ENCODE measurements at places on chromosomes 5 and 9. TPM values are rescaled to one million over a fixed set of nuclear protein-coding genes. Genes with fewer than 3 reads are reported as not detected.
A peak's percentile ranks its signal among the peaks of the same experiment; 100 is the strongest.

DNA sequence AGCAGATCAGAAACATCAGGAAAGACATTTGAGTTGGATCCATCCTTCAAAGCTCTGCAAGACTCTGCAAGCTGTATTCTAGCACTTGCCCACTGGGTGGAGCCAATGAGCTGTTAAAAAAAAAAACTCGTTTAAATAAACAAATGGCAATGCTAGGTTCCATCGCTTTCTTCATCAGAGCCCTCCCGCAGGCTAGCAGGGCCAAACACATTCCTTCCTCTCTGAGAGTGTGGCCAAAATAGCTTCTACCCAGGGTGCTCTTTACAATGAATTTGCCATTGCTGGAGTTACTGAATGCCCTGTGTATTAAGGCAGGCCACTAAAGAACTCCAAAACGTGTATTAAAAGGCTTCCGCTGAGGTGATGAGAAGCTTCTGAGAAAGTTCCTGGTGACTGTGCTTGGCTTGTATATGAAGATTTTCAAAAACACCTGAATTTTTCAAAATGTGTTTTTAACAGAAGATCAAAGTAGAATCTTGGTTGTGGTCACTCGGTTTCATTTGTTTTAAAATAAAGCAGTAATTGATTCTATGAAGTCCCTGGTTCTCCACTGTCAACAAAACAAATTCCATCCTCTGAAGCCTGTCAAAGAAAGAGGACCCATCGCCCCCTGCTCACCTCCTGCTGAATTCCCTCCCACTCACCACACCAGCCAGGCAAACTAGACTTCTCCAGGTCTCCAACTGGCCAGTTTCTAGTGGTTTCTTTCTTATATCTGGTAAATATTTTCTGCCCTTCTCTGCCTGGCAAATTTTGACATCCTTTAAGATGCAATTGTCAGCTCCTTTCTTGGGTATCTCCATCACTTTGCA lies 36.5 kb upstream of the EQTN start:
- peak; percentile 76 for DNase-seq

CYLC2 gene
- polyA plus RNA-seq, result not detected

GRCh38 chr5:150723845-150724244 lies 23.0 kb upstream of the RBM22 start:
- no peak for DNase-seq

ZNF879 gene
- 1.4 TPM for polyA plus RNA-seq

ANKRD31 gene
- polyA plus RNA-seq, result 0.05 TPM

INSL4 gene
- not detected for polyA plus RNA-seq

GRCh38 chr5:63127054-63127453 lies 548.4 kb downstream of the LRRC70 start:
- no peak for DNase-seq

SPINK13 gene
- polyA plus RNA-seq, result not detected

PIK3R1 gene
- 25.5 TPM for polyA plus RNA-seq

DNA sequence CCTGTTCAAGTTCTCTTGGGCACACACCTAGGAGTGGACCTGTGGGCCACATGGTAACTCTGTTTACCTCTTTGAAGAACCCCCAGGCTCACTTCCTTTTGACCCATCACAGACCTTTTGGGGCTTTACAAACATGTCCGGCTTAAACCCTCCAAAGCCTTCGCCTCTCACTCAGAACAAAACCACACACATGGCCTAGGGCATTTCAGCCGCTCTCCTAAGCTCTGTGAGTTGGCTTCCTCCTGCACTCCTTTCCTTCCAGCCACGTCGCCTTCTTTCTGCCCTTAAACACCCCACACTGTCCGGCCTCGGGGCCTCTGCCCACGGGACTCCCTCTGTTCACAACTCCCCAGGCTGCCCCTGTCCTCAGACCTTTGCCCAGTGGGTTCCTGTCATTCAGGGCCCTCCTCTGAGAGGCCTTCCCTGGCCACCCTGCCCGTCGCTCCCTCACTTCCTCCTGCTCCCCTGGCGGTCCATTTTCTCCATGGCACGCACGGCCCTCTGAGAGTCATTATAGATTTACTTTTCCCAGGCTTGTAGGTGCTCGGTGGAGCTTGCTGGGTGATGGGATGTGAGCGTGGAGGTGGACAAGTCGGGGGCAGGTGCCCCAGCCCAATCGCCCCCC lies 1.9 kb downstream of the DOK3 start:
- DNase-seq, result peak; percentile 70

DNA sequence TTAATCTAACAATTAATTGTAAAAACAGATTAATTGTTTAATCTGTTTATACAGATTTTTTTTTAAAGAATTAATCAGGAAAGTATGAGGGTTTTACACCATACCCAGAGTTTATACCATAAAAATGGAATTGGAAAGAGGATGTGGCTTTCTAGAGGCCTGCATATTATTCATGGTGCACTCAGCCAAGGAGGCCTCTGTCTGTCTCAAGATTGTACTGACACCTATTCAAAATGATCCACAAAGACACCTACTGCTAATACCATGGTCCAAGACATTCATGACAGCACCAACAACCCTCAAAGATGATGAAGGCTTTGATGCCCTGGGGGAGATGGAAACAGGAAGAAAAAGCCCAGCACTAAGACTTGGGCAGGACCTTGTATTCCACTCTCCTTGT lies 58.1 kb upstream of the MAST4 start:
- DNase-seq, result no peak

- peak; percentile 55 for DNase-seq
Measured at GRCh38 chr5:1536322-1536845, 12.6 kb upstream of the LPCAT1 start.

ADGRD2 gene
- polyA plus RNA-seq, result not detected

GRCh38 chr9:137956039-137956438 lies 78.5 kb downstream of the CACNA1B start:
- no peak for DNase-seq

DNA sequence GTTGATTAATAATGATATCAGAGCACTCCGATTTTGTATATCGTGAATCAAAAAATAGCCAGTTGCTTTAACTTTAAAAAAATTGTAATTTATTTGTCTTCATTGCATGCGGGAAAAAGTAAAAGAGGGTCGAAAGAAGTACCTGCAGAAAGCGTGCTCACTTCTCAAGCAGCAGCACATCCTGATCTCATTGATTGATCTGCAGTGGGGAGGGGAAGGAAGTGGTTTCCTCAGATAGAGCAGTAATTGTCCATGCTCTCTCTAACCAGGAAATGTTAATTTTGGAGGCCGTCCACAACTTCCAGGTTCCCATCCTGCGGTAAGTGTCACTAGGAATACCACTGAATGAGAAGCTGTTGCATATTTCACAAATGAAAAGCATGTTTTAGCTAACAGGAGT lies 63.2 kb downstream of the SYK start:
- no peak for DNase-seq

CNTFR gene
- not detected for polyA plus RNA-seq

- DNase-seq, result no peak
Measured at GRCh38 chr5:76225336-76225735, 142.2 kb downstream of the SV2C start.

- no peak for DNase-seq
Measured at GRCh38 chr5:2123874-2124273, 241.1 kb upstream of the IRX4 start.

SLC6A18 gene
- not detected for polyA plus RNA-seq

All from CD14-positive monocyte (primary cell).